ENCODE measurements at places on chromosomes 16 and 17.

- DNase-seq, result no peak
Measured at GRCh38 chr16:20175358-20175757, 101.7 kb upstream of the GPR139 start.

DNA sequence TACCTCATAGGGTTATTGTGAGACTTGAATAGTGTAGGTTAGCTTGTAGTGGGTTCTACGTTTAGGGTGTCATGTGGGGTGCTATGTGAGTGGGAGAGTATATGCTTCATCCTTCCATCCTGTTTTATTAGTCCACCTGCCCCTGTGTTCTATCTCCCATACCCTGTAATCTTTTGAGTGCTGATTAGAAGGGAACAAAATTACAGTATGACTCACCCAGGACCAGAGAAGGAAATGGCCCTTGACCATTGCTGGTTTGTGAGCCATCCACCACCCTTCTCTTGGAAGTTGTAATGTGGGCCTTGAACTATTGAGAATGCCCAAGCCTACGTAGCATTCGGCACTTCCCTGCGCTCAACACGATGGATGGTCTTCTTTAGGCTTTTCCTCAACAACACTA, 17.1 kb downstream of the SAP30BP start:
- no peak for DNase-seq

GRCh38 chr16:81668243-81669097, 110.6 kb upstream of the PLCG2 start:
- DNase-seq, result no peak

GRCh38 chr17:15929941-15930340, 15.0 kb upstream of the ADORA2B start:
- no peak for DNase-seq

DNA sequence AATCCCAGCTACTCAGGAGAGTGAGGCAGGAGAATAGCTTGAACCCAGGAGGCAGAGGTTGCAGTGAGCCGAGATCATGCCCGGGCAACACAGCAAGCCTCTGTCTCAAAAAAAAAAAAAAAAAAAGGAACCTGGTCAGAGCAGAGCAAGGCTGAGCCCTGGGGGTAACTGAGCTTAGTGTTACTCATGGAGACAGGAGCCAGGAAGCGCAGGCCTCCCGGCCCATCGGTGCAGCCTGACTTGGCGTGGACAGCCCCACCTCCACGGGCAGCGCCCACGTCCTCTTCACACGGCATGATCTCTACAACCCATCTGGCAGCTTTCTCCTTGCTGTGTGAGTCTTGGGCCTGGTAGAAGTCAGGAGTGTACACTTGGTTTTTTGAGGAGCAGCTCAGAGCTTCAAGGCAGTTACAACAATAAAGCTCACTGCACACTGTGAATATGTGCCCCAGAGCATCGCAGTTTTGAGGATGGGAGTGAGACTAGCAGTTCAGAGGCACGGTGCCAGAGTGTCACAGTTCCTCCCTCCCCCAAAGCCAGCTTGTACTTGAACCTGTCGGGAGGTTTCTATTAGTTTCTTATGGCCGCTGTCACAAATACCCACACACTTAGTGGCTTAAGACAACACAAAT, 129.9 kb downstream of the RAP1GAP2 start:
- DNase-seq, result no peak

- DNase-seq, result no peak
Measured at GRCh38 chr16:62033065-62033464, 3.2 kb downstream of the CDH8 start.

DNA sequence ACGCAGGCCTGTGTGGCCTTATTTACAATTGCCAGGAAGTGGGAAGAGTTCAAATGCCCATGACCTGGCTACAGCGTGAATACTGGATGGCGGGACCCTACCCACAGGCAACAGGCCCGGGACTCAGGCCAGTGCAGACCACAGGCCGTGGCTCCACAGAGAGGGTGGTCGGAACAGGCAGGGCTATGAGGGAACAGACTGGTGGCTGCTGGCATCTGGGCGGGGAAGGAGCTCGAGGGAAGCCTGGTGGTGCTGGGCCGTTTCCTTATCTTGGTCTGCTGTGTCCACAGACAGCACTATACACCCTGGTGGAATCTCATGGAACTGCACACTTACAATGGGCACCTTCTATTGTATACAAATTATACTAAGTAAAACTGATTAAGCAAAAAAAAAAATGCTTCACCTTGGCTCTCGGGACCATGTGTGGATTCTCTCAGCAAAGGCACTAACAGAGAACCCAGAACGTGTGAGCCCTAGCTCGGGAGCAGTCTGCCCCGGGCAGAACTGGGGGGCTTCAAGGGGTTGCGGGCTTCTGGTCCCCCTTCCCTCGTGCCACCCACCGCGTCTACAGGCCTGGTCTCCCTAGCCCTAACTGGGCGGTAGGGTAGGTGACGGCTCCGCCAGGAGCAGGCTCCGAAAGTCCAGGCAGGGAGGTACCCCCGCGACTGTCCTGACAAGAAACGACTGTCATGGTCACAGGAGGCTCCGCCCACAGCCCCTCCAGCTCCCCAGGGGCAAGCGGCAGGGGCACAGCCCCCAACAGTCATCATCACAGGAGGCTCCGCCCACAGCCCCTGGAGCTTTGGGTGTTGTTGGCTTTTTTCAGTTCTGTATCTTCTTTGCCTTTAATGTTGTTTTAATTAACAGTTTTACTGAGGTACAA, 21.8 kb downstream of the CEP131 start:
- DNase-seq, result no peak

GRCh38 chr17:50172130-50172529, 6.3 kb downstream of the SGCA start:
- no peak for DNase-seq

- no peak for DNase-seq
Measured at GRCh38 chr17:21061158-21061835, 18.5 kb upstream of the USP22 start.

DNA sequence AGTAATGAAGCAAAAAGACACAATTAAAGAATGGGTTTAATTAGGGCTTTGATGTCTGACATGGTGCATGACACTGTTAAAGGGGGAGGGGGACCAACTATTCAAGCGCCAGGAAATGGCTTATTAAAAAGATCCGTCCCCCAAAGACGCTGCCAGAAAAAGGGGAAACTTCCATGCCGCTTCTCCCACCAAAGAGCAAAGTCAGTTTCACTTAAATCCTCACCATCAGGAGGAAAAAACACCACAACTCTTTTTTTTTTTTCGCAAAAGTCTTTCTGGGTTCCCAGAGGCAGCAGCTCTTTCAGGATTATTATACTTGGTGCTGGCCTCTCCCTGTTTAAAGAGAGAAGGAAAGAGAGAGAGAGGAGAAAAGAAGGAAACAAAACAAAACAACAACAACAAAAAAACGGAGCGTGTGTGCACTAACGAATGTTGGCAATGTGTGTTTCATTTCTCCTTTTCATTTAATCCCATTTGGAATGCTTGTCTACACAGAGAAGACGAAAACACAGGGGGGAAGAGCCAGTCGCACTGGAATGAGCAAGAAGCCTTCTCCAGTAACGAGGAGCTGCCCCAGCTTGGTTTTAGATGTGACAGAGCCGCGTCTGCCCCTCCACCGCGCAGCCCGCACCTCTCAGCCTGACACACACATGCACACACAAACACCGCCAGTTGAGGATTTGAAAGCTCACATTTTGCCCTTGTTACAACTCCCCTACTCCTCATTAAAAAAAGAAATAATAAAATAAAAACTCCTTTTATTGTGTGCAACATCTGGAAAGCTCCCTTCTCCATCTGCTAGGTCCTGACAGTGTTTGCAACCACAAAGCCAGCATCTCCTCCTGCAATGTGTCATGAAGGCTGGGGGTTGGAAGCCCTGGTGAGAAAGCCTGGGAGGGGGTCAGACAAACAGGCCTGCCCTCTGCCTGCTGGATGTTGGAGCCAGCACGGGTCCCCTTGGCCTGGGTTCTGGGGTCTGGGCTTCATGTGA, 32.7 kb upstream of the AXIN2 start:
- DNase-seq, result no peak

DNA sequence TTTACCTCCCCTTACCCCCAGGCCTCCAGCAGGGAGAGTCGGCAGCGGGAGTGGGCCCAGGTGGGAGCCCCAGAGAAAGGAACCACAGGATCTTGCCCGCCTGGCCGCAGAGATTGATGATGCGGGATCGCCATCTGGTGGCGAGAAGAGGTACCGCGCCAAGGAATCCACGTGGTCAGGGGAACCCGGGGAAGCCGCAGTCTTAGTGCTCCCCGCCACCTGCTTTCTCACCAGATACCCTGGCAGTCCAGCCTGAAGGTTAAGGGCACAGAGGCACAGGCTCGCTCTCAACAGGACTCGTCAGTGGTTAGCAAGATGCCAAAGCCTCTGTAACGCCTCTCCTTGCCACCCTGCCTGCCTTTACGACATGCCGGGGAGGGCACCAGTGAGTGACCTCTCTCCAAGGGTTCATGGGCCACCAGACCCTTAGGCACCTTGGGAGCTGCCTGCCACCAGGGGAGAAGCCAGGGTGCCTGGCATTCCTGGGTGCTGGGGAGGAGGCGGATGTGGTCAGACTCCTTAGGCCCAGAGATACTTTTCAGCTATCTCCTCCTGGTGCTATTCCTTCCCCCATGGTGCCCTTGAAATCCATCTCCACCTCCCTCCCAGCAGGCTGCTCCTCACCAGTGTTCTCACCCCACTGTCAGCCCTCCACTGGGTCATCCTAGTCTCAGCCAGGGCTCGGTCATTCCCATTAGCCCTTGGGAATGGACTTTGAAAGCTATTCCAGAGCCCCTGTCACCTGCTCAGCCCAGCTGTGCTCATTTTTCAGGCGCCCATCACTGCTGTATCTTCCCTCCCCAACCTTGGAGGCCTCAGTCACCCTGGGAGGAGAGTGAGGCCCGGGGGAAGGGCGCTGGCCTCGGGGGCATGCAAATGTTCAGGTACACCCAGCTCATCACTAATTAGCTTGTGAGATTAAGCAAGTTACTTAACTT, 5.5 kb upstream of the RHBDF2 start:
- DNase-seq, result peak; percentile 84

DNA sequence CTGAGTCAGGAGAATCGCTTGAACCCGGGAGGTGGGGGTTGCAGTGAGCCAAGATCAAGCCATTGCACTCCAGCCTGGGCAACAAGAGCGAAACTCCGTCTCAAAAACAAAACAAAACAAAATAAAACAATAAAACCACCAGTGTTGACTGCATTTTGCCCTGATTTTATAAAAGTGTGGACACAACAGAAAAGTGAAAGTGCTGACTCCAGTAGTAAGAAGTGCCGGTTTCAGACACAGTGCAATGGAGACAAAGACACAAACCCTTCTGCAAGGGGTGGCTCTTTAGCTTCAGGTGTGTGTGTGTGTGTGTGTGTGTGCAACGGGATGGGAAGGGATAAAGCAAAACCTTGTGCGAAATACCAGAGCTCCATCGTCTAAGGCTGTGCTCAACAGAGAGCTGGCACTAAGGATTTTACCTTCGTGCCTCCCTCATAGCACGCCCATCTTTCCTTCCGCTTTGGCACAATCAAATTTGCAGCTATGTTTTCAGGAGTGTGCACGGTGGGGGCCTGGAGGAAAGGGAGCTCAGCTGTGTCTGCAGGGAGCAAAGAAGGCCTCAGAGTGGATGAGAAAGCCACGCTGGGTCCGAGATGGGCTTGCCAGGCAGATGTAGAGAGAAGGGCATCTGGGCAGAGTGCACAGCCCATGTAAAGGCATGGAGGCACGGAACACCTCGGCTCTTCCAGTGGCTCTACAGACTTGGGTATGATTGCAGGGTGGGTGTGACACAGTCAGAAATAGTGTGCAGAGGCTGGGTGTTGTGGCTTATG, 15.5 kb downstream of the MXRA7 start:
- no peak for DNase-seq

DNA sequence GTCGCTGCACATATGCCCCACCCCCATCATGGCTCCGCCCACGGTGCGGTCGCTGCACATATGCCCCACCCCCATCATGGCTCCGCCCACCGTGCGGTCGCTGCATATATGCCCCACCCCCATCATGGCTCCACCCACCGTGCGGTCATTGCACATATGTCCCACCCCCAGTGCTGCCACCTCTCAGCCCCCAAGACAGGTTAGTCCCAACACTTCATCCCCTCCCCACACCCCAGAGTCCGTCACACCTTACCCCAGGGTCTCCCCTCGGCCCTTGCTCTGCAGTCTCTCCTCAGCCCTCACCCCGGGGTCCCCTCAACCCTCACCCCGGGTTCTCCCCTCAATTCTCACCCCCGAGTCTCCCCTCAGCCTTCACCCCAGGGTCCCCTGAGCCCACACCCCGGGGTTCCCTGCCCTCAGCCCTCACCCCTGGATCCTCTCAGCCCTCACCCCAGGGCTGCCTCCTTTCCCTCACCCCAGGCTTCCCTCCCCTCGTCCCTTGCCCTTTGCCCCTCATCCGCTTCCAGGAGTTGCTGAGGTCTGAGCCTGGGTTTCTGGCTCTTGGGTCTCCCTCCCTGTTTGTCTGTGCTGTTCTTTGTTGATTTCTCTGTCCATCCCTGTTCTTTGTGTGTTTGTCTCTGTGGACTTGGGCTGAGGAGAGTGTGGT, 25.6 kb downstream of the TPSG1 start:
- no peak for DNase-seq

- no peak for DNase-seq
Measured at GRCh38 chr16:54265575-54266107, 20.9 kb downstream of the IRX3 start.

GRCh38 chr16:66099306-66099705, 267.2 kb upstream of the CDH5 start:
- no peak for DNase-seq

- no peak for DNase-seq
Measured at GRCh38 chr17:73513426-73513825, 130.8 kb downstream of the SDK2 start.

All from effector CD4-positive, alpha-beta T cell (primary cell).